ENCODE measurements at places on chromosomes 7 and 10.

GRCh38 chr10:126421756-126422256, 33.5 kb upstream of the ADAM12 start:
- DNase-seq = peak; percentile 19

GRCh38 chr7:142632271-142633134, 116.8 kb upstream of the PRSS1 start:
- no peak for DNase-seq

DNA sequence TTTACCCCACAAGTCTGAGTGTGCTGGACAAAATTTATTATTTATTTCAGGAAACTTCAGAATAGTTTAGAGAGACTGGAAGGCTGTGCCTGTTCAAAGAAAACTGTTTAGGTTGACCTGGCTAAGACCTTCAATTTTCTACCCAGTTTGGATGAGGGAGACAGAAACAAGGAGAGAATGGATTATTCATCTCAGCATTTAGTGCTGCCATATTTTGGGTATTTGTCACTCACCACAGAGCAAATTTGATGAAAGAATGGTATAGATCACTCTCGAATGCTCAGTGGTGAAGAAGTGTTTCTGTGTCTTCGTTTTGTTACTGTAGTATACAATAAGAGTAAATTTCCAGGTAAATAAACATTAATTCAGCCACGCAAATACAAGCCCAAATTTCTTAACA, 71.8 kb downstream of the SEMA3C start:
- no peak for DNase-seq

DNA sequence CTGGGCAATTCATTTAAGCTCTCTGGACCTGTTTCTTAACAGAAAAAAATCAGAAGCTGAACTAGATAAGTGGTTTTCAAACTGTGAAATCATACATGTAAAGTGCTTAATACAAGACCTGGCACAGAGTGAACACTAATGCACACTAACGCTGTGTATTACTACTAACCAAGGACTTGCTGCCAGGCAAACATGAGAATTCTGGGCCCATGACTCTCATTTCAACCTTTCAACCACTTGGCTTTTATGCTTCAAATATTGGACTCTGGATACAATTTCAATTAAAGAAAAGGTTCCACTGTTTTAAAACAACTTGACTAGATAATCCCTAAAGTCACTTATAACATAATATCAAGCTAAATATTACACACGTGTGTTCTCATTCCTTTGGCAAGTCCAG, 73.4 kb downstream of the SRPK2 start:
- DNase-seq = no peak

GRCh38 chr7:23205909-23206767, 24.3 kb downstream of the NUP42 start:
- DNase-seq = no peak

Data from hypothalamus (tissue), 51 donors.